ENCODE measurements at places on chromosomes 7 and 10.

DNA sequence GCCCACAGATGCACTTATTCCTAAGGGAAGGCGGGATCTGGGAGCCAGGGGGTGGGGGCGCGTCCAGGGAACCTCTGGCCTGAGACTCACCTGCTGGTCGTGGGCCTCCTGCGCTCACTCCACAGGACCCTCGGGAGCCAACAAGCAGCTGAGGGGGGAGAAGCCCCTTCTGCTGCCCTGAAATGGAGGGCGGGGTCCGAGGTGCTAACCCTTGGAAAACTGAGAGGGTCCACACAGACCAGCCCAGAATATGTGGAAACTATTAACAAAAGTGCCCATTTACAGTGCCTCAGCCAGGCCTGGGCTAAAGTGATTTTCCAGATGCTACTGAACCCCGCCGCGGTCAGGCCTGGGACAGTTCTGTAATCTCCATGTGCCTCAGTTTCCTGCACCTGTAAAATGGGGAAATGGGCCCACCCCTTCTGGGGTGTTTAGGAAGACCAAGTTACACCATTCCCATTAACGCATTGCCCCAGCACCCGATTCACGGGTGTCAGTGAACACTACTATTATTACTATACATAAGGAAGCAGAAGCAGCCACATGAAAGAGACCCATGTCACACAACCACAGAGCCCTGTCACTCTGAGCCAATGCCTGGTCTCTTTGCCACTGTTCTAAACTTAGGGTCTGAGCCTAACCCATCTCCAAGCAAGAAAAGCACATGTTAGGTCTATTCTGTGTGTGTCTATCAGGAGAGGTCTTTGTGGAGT lies 630 bp upstream of the VSTM4 start:
- DNase-seq: no peak

DNA sequence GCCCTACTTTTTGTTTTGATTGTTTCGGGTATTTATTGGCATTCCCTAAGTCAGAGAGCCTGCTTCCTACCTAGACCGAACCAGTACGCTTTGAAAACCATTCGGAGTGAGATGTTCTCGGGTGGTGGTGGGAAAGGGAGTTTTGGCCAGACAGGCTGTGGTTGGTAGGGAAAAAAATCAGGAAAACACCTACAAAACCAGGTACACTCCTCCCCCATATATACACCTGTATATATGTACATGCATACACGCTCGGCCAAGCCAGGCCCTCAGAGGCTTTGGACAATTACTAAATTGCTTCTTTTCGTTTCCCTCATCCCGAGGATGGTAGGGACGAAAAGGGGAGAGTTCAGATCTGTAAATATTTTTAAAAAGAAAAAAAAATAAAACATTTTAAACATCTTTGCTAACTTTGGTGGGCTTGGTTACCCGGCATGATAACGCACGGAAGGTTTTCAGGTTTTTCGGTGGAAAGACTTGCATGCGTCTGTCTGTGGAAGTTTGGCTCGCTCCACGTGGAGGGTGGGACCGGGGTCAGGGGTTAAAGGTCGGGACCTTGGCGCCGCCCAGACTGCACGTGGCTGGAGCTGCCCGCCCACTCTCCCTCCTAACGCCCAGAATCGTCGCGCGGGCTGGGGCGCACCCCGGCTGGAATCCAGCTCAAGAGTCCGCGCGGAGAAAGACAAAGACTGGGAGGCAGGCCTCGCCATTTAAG lies 2.5 kb downstream of the HMX2 start:
- no peak for DNase-seq

GRCh38 chr7:156109988-156110387 lies 297.7 kb upstream of the SHH start:
- no peak for DNase-seq

DNA sequence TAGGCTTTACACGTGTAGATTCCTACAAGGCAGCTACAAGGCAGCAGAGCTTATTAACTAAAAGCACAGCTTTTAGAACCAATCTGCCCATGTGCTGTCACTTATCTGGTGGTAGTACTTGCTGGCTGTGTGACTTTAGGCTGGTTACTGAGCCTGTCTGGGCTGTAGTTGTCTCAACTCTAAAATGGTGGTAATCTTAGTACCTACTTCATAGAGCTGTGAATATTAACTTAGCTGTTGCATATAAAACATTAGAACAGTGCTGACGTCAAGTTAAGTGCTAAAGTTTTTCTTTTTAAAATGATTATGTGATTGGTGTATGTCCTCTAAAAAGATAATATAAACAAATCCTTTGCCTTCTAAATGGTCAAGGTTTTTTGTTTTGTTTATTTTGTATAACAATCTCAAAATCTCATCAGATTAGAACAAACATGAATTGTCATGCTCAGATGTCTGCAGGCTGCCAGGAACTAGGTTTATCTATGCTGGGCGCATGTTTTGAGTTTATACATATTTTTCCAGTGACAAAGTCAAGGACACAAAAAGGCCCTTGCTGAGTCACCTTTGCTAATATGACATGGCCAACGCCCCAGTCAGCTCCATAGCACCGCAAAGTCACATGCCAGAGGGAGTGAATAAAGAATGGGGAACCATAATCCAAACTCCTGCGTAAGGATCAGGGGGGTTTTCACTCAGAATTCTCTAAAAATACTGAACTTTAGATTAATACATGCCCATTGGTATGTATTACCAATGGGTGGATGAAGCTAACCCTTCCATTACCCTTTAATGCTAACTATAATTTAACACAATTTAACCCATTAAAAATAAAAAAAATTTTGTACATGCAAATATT lies 39.8 kb upstream of the ARL4A start:
- DNase-seq: no peak

- DNase-seq: no peak
These were observed at the start of gene DRGX for GRCh38 chr10:49395741-49396665. Gene DRGX (minus strand): TSS chr10:49396089. CDS start chr10:49395440, 649 bp downstream.

- DNase-seq: no peak
These were observed 9.2 kb downstream of the USP54 start for GRCh38 chr10:73581918-73582317.

GRCh38 chr7:92904244-92905131 lies 68.1 kb upstream of the CDK6 start:
- no peak for DNase-seq

- no peak for DNase-seq
These were observed 95.8 kb upstream of the SH2B2 start for GRCh38 chr7:102190776-102191350.

DNA sequence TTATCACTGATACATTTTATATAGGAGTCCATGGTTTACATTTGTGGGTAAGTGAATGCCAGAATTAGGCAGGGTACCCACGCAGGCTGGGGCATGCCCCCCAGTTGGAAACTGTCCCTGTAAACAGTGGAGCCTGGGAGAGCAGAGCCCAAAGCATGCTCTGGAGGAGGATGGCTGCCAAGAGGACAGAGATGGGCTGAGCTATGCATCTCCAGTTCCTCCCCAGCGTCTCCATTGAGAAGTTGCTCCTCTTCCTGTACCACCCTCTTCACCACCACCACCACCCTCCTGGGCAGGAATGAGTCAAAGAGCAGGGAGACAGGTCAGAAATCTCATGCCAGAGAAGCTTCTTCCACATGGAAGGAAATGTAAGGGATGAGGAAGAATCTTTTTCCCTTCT lies 67.7 kb upstream of the KMT2E start:
- DNase-seq: no peak

- DNase-seq: no peak
These were observed 569.1 kb downstream of the INHBA start for GRCh38 chr7:41133690-41134299.

DNA sequence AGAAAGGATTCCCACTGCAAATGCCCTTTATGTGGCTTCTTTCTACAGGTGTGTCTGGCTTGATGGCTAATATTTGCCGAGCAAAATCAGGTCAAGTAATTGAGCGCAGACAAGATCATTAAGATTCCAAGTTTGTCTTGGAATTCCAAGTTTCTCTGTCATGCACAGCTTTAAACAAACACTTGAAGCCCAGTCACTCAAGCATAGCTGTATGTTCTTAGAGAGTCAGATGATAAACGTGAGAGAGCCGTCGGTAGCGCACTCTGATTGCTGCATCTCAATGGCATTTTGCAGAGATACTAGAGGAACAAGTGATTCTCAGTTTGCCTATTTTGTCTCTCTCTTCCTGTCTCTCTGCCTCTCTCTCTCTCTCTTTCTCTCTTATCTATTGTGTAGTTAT lies 658 bp downstream of the DMBT1 start:
- DNase-seq: peak; percentile 11
